NCI-H2171 treated with DMSO at 0.1 percent for 48 hours (cell line): ENCODE measurements at places on chromosomes 2 and 18.

DNA sequence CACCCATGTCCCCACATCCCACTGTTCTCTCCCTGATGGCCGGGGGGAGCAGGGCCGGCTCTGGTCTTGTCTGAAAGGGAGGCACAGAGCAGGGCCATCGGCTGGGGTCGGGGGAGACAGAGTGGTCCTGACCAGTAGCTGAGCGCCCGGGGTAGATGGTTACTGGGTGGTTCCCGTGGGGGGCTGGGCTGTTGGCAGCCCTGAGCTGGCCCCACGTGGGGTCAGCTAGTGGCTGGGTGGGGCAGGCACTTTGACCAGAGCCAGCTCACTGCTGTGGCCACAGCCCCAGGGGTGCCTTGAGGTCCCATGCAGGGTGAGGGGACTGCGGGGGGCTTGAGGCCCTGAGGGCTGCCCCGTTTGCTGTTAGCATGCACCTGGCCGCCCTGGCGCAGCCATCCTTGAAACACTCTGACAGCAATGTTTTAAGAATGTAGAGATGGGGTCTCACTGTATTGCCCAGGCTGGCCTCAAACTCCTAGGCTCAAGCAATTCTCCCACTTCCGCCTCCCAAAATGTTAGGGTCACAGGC is 12.3 kb upstream of the NEU4 start:
- no peak for DNase-seq

DNA sequence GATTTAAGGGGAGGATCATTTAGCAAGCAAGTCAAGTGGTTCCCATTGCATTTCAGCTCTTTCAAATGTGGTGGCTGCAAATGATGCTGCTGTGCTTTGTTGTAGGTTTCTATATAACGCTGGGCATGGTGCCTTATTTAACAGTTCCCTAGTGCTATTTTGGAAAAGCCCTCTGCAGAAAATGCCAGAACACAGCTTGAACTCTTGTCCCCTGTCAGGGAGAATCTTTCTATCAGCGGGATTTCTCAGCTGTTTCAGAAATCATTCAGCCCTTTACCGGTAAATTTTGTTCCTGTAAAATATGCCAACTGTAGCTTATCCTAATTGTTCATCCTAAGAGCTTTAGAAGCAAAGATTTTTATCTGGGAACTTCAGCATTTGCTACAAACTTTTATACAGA is 77.8 kb upstream of the DTNA start:
- no peak for DNase-seq

DNA sequence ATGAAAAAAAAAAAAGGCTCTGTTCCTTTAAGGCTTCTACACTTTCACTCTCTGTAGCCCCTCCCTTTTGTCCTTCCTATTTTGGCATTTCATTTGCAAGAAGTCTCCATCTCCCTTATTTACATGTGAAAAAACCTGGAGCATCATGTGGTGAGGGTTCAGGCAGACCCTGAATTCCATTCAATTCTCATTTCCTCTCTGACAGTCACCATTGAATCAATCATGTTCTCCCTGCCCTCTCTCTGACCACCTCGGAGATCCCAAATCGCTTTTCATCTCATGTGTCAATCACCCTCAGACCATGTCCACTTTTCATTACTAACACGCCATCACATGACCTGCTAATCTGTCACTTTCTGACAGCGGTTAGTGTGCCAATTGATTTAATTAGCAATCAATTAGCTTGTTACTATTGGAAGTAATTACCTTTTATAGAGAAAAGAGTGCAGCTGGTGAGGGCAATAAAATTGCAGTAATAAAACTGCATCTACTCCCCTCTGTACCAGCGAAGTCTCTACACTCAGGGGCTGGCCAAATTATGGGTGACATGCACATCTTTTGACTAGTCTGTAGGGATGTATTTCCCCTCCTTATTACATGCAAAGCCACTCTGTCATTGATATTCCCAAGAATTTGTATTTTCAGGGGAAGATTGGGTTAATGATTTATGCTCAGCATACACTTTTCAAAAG is 317.4 kb downstream of the EN1 start:
- DNase-seq, result no peak

DNA sequence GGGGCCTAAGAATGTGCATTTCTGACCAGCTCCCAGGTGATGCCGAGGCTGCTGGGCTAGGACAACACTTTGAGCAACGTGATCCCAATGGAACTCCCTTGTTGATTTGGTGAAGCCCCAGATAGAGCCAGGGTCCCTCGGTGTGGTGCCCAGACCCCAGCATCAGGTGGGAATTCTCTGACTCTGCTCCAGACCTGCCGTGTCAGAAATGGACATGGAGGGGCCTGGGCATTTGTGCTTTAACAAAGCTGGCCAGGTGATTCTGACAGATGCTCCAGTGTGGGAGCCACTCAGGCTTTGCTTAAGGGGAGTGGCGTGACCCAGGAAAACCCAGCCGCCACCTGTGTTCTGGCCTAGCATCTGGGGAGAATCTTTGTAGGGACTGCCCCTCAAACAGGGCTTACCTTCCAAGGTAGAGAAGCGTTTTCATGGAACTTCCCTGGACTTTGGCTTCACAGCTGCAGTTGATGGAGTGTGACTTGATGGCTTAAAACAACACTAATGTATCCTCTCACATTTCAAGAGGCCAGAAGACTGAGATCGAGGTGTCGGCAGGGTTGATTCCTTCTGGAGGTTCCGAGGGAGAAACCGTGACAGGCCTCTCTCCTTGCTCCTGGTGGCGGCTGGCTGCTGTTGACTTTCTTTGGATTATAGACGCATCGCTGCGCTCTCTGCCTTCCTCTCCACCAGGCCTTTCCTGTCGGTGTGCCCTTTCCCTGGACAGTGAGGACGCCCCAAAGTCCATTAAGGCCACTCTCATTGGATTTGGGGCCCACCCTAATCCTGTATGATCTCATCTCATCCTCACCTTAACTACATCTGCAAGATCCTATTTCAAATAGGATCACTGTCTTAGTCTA is 57.0 kb upstream of the HDAC4 start:
- no peak for DNase-seq

DNA sequence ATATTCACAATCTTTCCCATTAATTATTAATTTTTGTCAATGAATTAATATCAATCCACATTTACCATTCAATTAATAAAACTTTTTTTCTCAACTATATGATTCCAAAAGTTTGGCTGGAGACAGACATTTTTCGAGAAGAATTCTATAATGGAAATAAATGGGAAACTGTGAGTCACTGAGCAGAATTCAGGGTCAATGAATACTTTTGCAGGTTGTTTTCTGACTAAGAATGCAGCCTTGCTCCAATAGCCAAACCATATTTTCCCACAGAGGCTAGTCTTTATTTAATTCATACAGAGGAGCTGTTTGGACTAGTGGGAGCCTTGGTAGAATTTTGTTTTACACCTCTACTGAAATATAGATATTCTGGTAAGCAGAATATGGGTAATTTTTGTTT is 82.3 kb downstream of the ARHGAP28 start:
- no peak for DNase-seq

DNA sequence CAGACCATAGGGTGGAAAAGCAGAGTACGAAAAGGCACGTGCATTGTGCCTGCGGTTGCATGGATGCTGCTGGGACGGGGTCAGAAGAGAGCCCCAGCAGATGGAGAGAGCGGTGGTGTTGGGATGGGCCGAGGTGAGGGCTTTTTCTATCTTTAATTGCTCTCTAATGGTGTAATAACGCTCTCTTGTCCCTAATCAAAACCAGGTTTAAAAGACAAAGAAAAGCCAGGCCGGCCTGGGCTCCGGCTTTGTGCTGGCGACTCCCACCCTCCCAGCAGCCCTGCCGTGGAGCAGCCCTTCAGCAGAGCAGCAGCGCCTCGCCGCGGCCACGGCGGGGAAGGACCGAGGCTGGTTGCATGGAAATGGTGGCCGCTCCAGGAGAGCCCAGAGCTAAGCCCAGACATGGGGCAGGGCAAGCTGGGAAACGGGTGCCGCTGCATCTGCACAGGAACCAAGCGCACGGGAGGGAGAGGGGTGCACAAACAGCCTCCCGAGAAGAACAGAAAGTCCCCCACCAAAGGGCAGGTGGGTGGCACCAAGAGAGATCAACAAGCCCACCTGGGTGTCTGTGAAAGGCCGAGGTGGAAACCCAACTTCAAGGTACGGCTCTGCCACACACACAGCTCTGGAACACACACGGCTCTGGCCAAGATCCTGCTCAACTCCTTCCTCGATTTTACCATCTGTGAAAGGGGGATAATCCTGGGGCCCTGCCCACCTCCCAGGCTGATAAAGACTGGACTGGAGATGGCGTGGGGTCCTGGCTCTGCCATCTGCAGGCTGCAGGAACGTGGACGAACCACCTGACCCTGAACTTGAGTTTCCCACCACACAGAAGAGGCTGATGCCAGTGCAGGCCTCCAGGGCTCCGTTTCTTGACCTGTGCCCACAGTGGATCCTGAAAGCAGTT is 15.0 kb downstream of the HS1BP3 start:
- DNase-seq, result peak; percentile 51

GRCh38 chr2:50125246-50125645 is 906.7 kb downstream of the NRXN1 start:
- peak; percentile 65 for DNase-seq

DNA sequence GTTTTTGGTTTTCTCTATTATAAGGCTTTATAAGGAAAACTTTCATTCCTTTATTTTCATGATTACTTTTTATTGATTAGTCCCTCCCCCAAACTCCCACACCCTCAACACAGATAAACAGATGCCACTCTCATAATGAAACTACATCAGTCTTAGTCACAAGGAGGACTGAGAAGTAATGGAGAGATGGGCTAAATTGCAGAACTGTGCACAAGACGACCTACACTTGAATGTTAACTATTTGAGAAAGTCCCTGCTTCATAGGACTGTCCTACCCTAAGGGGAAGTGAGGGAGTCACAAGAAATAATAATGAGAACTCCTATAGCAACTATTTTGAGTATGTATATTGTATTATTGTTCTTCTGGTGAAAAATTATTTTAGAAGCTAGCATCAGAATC is 360.8 kb downstream of the RBM43 start:
- DNase-seq, result no peak
